Esophagus muscularis mucosa (tissue), 4 donors: ENCODE measurements at places on chromosomes 5 and 9. TPM values are rescaled to one million over a fixed set of nuclear protein-coding genes. Genes with fewer than 3 reads are reported as not detected.

The RMND5B gene
- 44.6 TPM for total RNA-seq

The CCNO gene
- not detected for total RNA-seq

The SOX30 gene
- 0.34 TPM for total RNA-seq

The GCNT4 gene
- 4.6 TPM for total RNA-seq

The LIFR gene
- total RNA-seq: 95.2 TPM

The BAG1 gene
- 154 TPM for total RNA-seq

The TMEM141 gene
- total RNA-seq: 34.5 TPM

The ZER1 gene
- 67.6 TPM for total RNA-seq

The BTNL8 gene
- total RNA-seq: 0.17 TPM

The ADRB2 gene
- total RNA-seq: 6.1 TPM

The TMEM252 gene
- total RNA-seq: not detected

The CMBL gene
- 7.8 TPM for total RNA-seq

The MEIKIN gene
- not detected for total RNA-seq

The CDC20B gene
- not detected for total RNA-seq

GRCh38 chr5:144710637-144711036 lies 540.0 kb downstream of the KCTD16 start:
- no peak for DNase-seq

GRCh38 chr5:116529615-116530014 lies 45.0 kb downstream of the SEMA6A start:
- DNase-seq: no peak

- no peak for DNase-seq
Measured at GRCh38 chr5:41414598-41414997, 95.8 kb downstream of the PLCXD3 start.

GRCh38 chr5:16147179-16147900 lies 32.3 kb downstream of the MARCHF11 start:
- DNase-seq: no peak

DNA sequence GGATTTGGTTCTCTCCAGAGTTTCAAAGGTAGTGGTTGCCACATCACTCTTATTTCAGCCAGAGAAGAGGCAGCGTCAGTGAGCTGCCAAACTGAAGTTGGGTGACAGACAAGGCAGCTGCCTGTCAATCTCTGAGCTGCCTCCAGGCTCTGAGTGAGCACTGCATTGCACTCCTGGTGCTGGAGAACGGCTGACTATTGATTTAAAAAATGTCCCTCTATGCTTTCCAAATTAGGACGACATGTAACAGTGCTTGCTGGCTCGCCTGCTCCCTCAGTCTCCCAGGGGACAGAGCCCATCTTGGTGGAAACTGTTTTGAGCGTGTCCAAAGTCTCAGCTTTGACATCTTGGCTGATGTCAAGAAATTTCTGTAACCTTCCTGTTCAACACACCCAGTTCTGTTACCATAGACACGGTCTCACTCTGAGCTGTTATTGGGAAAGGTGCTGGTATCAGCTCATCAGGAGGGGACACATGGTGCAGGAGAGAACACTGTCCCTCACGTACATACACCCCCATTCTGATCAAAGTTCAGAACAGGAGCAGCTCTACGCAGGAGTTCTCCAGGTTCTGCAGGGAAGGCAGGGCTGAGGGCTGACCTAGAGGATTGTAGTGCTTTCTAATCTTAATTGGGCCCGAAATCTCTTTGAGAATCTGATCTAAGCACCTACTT lies 15.7 kb downstream of the PCDH12 start:
- DNase-seq: no peak

GRCh38 chr9:14136047-14136635 lies 177.8 kb downstream of the NFIB start:
- DNase-seq: no peak

DNA sequence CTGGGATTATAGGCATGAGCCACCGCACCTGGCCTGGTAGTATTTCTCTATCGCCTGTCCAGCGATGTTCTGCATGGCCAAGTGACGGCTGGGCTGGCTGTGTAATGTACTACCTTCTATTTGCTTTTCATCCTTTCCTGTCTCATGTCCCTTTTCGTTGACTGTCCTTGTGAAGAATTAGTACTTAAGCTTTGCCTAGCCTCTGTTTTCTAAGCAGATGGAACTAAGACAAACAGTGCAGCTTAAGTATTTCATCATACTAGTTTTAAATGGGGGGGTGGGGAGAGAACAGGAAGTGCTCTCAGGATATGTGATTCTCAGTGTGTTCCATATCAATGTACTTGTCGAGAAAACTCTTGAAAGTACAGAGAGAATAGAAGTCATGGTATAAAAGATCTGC lies 31.7 kb upstream of the CCL21 start:
- DNase-seq: peak; percentile 24

GRCh38 chr9:113886026-113886369 lies 9.9 kb downstream of the ZNF618 start:
- peak; percentile 87 for DNase-seq

DNA sequence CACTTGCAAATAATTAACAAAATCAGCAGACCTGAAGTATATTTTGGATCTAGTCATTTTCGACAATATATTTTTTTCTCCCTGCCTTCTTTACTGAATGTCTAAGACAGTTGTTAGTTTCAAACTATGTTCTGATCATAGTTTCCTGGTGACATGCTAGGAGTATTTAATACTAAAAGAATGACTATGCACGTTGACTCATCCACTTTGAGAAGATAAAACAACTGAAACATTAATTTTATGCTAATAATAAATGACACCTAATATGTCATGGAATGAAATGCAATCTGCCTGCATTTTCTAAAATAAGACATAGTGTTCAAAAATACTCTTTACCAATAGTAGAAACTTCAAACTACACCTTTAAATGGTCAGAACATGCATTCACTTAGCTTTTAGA lies 2123.7 kb upstream of the C9orf72 start:
- DNase-seq: no peak

GRCh38 chr5:79990598-79991507 lies at the start of gene MTX3:
Gene MTX3 (minus strand): TSS chr5:79991262. CDS start chr5:79991238, 24 bp downstream.
- DNase-seq: peak; percentile 95

- no peak for DNase-seq
Measured at GRCh38 chr9:36025746-36026145, 11.0 kb upstream of the RECK start.

- peak; percentile 93 for DNase-seq
Measured at GRCh38 chr5:132265336-132266030, 8.0 kb downstream of the PDLIM4 start.

GRCh38 chr5:79795764-79796398 lies 106.2 kb downstream of the CMYA5 start:
- DNase-seq: peak; percentile 80

DNA sequence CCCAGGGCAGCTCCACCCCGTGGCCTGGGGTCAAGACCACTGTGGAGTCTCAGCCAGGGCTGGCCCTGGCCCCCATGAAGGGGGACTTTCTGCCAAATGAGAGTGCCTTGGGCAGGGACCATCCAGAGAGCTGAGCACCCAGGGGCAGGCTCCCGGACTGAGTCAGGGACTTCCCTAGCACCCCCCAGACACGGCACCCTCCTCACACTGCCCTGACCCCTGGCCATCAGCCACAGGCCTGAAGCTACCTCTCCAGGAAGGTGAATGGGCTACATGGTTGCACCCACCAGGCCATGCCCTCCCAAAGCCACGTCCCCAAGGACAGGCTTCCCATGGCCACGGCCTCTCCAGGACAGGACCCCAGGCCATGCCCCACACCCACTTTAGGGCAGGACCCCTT lies 9.5 kb downstream of the CCDC187 start:
- no peak for DNase-seq

DNA sequence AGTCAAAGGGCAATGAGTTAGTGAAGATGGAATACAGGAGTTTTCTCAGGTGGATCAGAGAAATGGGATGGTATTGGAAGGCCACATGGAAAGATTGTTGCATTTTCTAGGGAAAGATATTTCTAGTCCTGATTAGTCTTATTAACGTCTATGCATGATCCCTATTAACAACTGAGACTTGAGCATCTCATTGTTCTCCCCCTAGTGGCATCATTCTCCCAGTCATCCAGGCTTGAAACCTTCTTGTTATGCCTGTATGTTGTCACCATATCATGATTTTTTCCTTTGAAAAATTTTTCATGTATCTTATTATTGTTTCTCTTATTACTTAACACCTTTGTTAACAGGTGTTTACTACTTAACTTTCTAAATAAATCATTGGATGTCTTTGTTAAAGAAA lies 34.4 kb downstream of the KIF2A start:
- DNase-seq: no peak

DNA sequence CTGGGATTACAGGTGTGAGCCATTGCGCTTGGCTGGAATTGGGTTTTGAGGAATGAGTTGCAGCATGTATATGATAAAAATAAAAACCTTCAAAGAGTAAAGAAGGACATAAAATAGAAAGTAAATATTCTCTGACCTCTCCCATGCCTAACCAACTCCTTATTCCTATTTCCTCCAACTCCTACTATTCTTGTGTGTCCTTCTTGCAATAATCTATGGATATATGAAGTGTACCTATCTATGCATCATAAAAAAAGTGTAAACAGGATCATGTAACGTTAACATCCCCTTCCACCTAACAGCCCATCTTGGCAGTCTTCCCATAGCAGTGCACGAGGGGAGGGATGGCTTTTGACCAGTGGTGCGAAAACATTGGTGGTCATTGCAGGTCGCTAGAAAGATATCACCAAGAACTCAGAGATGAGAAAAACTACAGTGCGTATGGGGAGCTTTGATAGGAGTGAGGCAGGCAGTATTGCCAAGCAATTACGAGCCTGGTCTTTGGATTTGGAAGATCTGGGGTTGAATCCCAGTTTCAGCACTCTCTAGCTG lies 69.9 kb downstream of the PPARGC1B start:
- no peak for DNase-seq

DNA sequence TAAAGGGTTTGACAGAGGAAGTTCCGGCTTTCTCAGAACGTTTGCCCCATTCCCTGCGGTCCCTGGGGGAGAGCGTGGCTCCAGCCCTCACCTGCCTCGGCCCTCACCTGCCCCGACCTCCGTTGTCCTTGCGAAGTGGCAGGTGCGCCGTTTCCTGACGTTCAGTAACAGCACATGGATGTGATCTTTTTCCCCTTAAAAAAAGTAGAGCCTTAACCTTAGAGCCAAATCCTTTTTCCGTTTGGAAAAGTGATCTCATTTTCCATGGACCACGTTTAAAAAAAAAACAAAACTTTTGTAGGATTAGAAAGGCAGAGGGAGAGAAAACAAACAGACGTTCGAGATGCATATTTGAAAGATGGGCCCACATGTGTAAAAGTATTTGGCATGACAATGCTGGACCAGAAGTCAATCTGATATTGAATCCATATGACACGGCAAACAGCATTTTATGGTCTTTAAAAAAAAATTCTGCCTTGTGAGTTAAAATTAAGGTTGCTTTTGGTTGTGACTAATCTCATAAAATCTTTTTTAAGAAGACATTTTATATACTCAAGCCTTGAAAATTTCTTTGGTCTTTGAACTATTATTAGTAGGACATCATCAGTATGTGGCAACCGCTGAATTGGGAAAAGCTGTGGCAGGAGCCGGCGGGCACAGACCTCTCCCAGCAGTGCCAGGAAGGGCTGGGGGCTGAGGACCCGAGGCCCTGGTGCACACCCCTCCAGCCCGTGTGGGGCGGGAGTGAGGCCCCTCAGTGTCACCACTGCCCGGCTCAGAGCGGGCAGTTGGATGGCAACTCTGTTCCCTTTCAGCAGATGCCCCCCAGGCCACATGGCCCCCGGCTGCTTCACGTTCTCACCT lies 42.5 kb upstream of the EXOC3 start:
- peak; percentile 57 for DNase-seq

GRCh38 chr5:11482011-11482410 lies 422.2 kb downstream of the CTNND2 start:
- no peak for DNase-seq

DNA sequence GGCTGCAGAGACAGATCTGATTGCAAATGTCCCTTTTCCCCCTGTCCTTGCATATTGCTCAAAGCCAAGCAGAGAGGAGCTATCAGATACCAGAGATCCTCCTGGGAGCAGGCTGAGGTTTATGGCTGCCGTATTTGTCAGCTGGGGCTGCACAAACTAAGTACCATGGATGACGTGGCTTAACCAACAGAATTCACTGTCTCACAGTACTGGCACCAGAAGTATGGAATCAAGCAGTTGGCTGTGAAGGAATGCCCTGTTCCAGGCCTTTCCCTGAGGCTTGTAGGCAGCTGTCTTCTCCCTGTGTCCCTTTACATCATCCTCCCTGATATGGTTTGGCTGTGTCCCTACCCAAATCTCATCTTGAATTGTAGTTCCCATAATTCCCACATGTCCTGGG lies 2.6 kb downstream of the CFAP90 start:
- DNase-seq: peak; percentile 82

DNA sequence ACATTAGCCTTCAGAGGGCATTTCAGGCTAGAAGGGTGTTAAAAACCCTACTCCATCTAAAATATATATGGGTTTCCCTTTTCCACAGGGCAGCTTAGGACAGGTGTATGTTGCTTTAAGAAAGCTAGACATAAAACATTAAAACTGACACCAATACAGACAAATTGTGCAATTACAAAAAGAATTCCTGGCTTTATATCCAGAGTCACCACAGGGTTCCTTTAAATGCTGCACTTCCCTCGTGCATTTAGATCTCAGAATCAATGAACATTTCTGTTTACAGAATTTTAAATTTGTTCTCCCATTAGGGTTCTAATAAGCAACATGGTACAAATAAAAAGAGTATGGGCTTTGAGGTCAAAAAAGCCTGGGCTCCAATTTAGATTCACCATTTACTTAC lies 170.2 kb downstream of the MAPKAP1 start:
- no peak for DNase-seq

GRCh38 chr5:148186248-148187003 lies 16.4 kb upstream of the SPINK6 start:
- no peak for DNase-seq

DNA sequence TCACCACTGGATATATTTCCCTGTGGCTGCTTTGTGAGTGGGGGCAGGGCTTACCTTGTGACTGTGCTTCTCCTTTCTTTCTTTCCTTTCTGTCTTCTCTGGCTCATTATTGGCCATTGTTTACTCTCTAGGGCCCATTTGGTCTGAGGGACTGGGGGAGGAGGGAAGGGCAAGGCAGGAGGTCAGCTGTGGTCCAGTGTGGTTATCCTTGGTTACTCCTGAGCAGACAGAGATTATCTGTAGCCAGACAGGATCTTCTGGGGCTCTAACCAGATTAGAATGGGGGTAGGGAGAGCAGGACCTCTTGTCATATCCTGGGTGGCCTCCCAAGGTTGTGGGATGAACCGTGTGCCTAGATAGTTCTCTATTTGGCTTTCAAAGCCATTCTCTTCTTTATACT lies 71.2 kb downstream of the ANKRD55 start:
- no peak for DNase-seq

- no peak for DNase-seq
Measured at GRCh38 chr5:178078197-178079010, 34.9 kb upstream of the N4BP3 start.

GRCh38 chr5:80198399-80198798 lies 57.4 kb downstream of the SERINC5 start:
- no peak for DNase-seq

- DNase-seq: no peak
Measured at GRCh38 chr5:137957948-137958347, 68.7 kb downstream of the PKD2L2 start.
